Panc1 (cell line): ENCODE measurements at places on chromosomes 2 and 18.

GRCh38 chr2:40373111-40373510, 78.8 kb downstream of the SLC8A1 start:
- DNase-seq, result no peak

GRCh38 chr2:67075056-67075455, 322.1 kb upstream of the ETAA1 start:
- DNase-seq, result no peak

- no peak for DNase-seq
These were observed 94.3 kb downstream of the TWIST2 start for GRCh38 chr2:238942080-238942725.

- DNase-seq, result no peak
These were observed 48.1 kb upstream of the CTIF start for GRCh38 chr18:48490641-48491293.

GRCh38 chr2:236551471-236552211, 18.0 kb upstream of the ACKR3 start:
- DNase-seq, result no peak

- DNase-seq, result no peak
These were observed 50.0 kb downstream of the KCNE4 start for GRCh38 chr2:223102040-223102400.

DNA sequence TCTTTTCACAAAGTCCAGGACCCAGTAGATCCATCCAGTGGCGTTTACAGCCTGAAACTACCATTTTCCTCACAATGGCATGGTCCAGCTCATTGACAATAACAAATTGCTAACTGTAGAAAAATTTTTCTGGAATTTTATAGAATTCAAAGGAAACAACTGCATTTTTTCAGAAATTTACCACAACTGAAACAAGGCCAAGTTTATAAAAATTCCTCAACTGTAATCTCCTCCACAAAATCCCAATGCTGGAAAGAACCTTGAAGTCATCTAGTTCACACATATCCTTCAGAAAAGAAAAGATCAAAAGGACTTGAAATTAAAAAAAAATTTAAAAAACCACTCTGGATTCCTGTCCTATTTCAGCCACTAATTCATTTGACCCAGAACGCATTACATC, 226.0 kb upstream of the CTAGE1 start:
- no peak for DNase-seq

GRCh38 chr18:65768120-65768778, 17.4 kb downstream of the CDH7 start:
- DNase-seq, result peak; percentile 41

GRCh38 chr2:59195851-59196250, 954.7 kb upstream of the FANCL start:
- DNase-seq, result no peak

DNA sequence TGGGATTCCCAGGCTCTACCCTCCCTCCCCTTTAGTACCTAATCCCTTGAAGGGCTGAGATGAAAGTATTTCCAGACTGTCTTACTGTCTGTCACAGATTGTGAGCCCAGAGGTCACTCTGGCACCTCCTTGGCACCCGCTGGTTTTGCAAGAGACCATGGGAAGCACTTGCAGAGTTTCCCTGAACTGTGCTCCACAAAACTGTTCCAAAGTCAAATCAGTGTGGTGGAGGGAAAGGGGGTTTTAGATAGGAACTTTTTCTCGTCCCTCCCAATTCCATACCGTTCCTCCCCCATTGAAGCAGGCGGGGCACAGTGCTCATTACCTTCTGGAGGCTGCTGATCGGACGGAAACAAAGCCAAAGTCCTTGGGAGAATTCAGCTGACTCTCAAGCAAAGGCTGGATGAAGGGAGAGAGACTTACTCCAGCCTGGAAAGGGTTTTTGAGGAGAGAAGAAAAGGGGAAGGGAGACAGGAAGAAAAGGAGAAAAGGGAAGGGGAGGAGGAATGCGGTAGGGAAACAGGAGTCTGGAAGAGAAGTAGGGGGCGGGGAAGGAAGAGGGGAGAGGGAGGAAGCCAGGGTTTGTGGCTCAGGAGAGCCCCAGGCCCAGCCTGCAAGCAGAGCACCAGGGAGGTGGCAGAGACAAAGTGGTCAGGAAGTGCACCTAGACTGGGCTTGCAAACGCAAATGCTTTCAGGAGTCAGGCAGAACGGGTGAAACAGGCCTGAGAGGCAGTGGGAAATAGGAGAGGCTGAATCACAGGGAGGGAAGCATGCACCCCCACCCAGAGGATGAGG, 88.4 kb upstream of the SP3 start:
- DNase-seq, result no peak

- peak; percentile 64 for DNase-seq
These were observed 117.6 kb downstream of the SMAD7 start for GRCh38 chr18:48832938-48833700.

GRCh38 chr2:62662554-62662953, 43.0 kb upstream of the EHBP1 start:
- no peak for DNase-seq

- no peak for DNase-seq
These were observed 73.8 kb upstream of the KLHL29 start for GRCh38 chr2:23311186-23311585.

DNA sequence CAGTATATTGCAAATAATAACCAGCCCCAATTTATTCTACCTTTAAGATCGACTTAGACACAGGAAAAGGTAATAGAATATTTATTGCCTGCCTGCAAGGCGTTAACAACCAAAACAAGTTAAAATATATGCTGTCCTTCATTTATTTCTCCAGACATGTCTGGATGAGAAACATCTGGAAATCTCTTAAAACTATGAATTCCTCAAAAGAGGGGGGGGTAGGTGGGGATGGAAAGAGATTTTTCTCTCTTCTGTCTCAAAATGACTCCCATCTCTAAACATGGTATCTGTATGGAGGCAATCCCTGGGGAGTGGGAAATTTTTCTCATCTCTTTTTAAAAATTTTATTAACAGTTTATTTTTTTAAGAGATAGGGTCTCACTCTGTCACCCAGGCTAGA, 113.0 kb downstream of the CDH2 start:
- DNase-seq, result no peak

DNA sequence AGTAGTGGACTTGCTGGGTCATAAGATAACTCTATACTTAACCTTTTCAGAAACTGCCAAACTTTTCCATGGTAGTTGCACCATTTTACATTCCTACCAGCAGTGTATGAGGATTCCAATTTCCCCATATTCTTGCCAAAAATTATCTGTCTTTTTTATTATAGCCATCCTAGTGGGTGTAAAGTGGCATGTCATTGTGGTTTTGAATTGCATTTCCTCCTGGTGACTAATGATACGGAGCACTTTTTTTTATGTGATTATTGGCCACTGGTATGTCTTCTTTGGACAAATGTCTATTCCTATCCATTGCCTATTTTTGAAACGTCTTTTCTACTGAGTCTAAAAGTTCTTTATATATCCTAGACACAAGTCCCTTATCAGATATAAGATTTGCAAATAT, 44.3 kb downstream of the CACNB4 start:
- no peak for DNase-seq

DNA sequence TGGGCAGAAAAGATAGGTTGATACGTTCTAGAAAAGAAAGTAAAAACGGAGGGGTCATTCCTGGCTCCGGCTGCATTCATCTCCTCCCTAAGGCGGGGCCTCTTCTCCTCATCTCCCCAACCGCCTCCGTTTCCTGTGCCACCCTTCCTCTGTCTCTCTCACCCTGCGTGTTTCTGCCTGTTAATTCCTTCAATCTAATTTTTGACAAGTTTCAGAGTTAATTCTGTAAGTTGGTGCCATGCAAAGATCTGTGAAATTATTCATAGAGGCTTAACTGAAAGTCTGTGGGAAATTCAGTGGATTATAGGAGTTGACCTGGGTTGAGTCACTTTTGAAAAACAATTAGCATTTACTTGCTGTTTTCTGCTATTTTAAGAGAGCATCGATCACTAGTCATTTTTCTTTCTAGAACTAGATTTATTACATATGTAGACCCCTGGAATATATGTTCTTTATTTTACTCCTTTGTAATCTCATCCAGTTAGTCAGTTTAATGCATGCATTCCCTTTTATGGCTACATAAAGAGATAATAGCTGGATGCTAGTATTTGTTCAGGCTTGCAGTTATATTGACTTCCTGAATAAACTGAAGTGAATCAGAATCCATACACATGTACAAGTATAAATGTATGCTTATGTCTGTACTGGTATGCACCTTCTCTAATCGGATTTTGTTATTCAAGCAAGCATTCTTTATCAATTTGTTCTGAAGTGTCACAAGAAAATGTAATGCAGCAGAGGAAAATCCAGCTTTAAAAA, 91.1 kb downstream of the EML6 start:
- no peak for DNase-seq

- DNase-seq, result no peak
These were observed 159.8 kb downstream of the RHBDD1 start for GRCh38 chr2:226995625-226996041.

GRCh38 chr18:8474661-8475060, 134.6 kb upstream of the RAB12 start:
- DNase-seq, result no peak

GRCh38 chr18:34292594-34292993, 67.9 kb upstream of the NOL4 start:
- DNase-seq, result no peak

- no peak for DNase-seq
These were observed 3.4 kb downstream of the CHST9 start for GRCh38 chr18:27181726-27182125.

- DNase-seq, result no peak
These were observed 48.3 kb downstream of the TRIB2 start for GRCh38 chr2:12764849-12765605.

DNA sequence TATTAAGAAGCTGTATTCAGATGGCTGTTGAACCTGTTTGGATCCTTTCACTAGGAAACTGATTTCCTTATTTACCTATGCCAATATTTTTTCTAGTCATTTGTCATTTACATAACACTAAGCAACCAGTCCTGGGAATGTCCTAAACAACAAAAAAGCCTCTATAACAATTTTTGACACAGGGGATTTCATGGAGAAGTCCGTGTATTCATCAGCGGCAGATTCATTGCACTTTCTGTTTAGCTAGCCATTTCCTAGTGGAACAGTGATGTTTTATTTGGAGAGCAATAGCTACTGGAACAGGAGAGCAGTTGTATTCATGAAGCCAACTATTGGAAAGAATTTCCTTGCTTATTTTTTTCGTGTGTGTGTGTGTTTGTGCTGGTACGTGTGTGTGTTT, 604.3 kb upstream of the POU3F3 start:
- DNase-seq, result no peak

DNA sequence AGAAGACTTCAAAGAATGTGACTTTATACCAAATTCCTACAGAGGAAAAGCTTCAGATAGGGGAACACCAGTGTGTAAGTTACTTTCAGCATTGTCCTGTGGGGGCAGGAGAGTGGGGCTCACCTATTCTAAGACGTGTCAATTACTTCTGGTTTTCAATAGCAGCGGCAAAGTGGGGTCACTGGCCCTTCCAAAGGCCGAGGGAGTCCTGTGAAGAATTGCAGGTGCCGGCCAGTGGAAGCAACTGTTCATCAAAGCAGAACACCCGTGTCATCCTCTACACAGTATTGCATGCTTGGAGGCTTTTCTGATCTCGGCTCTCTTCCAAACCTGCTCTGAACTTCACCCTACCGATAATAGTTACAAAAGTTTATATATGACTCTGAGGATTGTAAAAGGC, 1176.5 kb upstream of the TMEFF2 start:
- no peak for DNase-seq

DNA sequence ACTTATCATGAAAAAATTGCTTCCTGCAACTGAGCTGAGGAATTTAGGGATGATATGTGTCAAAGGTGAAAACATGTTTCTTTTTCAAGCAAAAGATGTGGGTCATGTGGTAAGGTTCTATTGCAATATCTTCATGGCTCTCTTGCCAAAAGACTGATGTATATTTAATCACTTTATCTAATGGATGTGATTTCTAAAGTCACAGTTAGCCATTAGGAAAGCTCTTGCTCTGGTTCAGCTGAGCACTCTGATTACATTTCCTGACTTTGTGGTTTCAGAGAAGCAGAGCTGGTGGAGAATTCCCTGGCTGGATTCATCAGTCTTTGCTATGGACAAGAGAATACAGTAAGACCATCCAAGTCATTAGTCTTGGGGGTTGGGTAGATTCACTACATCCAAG, 24.4 kb downstream of the SCN9A start:
- no peak for DNase-seq

- no peak for DNase-seq
These were observed 136.3 kb downstream of the TMEM163 start for GRCh38 chr2:134582547-134582899.

DNA sequence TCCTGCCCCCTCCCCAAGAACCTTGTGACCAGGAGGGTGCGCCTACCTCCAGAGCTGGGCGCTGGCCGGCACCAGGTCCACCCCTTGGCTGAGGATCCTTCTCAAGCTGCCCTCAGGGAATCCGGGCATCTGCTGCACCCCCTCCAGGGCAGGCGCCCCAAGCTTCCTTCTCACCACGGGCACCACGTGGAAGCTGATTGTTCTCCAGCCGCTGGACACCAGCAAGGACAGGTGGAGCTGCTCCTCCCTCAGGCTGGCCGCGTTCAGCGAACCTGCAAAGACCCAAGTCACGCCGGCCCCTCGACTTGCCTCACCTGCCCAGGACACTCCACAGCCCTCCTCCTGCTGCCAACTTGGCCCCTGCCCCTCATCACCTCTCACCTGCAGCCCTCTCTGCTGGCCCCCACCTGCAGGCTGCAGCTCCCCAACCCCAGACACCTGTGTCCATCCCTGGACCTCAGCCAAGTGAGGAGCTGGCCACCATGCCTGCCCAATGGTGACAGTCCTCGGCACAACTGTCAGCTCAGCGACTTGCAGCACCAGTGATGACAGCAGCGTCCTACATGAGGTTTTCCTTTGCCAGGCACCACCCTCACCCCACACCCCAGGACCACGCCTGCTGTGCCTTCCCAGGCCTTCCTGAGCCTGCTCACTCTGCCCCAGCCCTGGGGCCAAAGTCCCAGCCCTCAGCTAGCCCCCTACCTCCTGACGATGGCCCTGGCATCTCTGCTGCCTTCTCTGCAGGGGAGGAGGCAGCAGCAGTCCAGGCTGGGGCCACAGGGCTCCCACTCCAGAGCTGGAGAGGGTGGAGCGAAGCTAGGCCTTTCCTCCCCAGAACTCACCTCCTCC, 4.2 kb downstream of the MAB21L4 start:
- DNase-seq, result no peak

DNA sequence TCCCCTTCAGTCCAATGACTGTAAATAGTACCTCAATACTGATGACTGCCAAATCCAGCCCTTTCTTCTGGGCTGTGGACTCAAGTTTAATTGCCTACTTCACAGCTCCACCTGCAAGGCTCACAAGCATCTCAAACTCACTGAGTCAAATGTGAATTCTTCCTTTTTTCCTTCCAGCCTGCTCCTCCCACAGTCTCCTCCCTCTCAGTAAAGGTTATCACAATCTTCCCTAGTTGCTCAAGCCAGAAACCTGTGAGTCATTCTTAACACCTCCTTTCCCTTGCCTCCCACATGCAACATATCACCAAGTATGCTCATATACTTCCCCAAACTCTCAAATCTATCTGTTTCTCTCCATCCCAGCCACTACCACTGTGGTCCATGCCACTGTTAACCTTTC, 3.7 kb upstream of the MFSD6 start:
- DNase-seq, result no peak

DNA sequence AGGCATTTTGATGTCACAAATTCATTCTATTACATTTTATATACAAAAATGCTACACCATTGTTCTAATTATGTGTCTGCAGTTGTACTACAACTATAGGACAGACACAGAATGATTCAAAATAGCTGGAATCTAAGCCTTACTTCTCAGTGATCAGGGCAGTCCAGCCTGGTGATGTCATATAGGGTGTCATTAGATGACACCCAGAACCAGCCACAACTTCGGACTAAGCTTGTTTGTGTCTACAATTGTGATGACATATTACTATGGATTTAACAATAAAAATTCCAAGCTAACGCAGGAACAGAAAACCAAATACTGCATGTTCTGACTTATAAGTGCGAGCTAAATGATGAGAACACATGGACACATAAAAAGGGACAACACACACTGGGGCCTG, 31.0 kb downstream of the M1AP start:
- no peak for DNase-seq
